ENCODE measurements at places on chromosomes 2 and 18.

- DNase-seq = peak; percentile 85
These were observed 4.3 kb downstream of the IGFBP5 start for GRCh38 chr2:216690853-216691741.

GRCh38 chr2:217832115-217832514, 170.7 kb downstream of the TNS1 start:
- DNase-seq = no peak

DNA sequence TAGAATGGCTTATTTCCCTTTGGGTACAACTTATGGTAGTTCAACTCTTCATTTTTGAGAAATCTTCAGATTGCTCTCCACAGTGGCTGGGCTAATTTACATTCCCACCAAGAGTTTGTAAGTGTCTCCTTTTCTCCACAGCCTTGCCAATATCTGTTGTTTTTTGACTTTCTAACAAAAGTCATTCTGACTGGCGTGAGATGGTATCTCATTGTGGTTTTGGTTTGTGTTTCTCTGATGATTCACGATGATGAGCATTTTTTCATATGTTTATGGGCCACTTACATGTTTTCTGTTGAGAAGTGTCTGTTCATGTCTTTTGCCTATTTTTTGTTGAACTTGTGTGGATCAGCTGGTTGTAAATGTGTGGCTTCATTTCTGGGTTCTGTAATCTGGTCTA, 871.0 kb downstream of the EPHA4 start:
- no peak for DNase-seq

DNA sequence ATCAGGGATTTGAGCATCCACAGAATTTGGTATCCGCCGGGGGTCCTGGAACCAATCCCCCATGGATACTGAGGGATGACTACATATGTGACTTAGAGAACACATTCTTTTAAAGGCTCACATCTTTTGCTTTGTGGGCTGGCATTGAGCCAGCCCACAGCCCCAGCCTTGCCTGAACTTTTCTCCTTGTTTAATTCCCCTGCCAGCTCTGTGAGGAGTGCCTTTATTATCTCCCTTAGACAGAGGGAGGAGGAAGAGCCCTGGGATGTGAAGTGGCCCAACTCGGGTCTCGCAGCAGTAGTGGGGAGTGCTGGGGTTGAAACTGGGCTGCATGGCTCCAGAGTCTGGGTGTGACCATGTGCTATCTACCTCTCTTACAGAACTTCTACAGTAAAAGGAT, 7.6 kb downstream of the TTC39C start:
- DNase-seq = no peak

DNA sequence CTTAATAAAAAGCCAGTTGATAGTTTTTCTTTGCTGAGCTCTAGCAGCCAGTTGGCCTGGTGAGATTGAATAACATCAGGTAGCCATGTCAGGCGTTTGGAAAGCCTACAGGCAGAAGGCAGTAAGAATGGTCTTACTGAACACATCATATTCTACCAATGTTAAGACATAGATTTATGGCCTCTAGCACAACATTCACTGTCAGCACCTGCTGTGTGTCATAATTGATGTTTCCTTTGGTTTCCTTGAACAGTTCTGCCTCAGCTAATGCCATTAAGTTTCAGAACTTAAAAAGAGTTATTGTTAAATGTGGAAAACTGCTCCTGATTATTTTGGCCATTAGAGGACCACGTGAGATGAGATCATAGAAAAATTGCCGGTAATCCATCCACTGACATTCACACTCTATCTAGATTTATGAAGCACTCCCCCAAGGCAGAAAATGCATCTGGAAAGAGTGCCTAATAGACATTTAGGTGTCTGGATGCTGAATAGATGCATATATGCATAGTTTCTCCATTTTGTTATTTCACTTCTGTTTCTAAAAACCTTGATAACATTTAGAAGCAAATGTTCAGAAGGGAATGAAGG, 434.7 kb downstream of the PTPRM start:
- DNase-seq = no peak

GRCh38 chr2:231323316-231323715, 72.2 kb upstream of the B3GNT7 start:
- no peak for DNase-seq

DNA sequence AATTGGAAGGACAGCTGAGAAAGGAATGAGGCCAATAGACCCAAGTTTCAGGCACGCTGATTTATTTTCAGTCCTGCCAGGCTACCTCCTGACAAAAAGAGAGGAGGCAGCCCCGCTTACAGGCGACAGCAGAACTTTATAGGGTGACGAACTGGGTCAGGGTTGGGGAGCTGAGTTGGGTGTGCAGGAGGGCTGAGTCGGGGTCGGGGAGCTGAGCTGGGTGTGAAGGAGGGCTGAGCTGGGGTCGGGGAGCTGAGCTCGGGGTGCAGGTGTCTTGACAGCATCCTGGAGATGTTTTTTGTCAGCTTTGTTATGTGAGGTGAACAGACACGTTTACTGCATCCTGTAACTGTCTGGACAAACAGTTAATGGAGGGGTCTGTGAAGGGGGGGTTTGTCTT, 342.2 kb downstream of the ADCYAP1 start:
- DNase-seq = no peak

DNA sequence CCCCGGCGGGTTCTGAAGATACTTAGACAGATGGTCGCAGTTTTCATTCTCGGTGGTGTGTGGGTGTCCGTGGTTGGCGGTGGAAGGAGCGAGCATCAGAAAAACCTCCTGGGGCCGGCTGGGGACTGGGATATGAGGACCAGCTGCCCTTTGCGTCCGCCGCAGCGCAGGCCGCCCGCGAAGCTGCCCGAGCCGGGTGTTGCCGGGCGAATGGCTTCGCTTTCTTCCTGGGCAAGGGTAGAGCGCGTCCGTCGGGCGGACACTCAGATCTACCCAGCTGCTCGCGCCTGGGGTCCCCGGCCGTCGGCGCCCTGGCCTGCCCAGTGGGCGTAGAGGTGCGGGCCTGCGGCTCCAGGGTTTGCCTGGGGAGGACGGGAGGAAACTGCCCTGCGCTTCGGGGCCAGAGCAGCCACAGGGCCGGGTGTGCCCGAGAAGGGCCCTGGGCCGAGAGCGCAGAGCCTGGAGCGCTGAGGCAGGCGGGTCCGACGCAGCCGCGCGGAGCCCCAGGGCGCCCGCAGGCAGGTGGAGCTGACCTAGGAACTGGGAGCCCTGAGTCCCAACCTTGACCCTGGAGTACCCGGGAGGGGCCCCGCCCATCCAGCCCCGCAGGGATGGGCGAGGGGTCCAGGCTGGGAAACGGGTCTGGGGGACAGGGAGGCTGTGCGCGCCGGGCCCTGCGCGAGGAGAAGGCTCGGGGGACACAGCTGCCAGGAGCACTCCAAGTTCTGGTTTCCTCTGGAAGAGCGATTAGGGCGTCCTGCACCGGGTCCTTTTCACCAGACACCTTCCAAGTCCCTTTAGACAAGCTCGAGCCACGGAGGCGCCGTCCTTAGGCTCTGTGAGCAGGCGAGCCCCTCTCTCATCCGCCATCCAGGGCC, 1.3 kb downstream of the TWIST2 start:
- DNase-seq = no peak
